DMS153 (cell line): ENCODE measurements at places on chromosomes 6 and 20.

- no peak for DNase-seq
These were observed 985.4 kb downstream of the TBC1D32 start for GRCh38 chr6:120348926-120349325.

- DNase-seq = no peak
These were observed 3.0 kb upstream of the RBBP8NL start for GRCh38 chr20:62430311-62430853.

DNA sequence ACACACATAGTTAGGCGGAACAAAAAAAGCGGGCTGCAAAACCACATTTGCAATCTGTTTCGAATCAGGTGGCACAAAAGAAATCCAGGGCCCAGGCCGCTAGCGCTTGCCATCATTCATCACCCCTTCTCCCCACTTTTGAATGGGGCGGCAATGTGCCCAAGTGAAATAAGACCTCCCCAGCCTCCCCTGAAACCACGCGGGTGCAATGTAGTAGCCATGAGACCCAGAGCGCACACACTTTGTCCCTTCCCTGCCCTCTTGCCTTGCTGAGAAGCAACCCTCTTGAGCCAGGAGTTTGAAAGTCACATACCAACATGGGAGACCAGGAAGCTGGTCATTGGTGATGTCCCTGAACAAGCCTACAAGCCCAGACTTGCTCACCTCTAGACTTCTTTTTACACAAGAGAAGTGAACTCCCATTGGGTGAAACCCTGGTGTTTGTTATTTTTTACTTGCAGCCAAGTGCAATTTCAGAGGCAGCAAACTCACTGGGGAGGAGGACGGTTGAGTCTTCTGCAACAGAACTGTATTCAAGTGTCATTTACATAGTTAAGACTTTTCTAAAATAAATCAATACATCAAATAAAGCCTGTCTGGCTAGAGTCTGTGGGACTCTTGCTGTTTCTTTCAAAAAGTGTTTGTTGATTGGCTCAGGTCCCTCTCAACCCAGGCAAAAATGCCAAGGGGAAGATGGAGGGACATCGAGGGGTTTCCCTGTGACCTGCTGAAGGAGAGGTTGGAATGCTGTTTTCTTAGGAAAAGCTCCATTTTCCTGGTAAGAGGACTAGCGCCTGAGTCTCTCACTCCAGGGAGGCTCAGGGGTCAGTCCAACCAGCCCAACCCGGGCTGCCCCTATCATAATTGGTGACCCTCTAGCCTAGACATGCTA is 138.1 kb upstream of the PTPN1 start:
- DNase-seq = peak; percentile 92

DNA sequence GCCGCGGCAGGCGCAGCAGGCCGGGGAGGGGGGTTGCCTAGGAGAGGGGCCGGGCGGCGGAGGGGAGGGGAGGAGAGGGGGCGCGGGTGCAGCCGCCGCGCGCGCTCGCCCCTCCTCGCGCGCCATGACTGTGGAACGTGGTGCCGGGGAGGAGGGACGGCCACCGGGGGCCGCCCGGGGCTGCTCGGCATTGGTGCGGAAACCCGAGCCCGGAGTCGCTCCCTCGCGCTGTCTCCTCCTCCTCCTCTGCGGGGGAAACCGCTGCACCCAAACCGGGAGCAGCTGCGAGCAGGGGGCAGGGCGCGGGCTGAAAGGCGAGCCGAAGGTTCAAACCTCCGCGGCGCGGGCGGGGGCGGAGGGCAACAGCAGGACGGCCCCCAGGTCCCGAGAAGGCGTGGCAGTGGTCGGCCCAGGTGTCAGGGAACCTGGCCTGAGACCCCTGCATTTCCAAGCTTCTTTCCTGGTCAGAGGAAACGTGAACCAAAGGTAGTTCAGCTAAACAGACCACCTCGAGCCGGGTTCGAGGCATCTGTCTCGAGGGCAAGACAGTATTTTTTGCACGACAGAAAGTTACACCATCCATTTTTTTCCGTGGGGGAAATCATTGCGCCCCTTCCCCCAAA is 1.4 kb upstream of the TRERF1 start:
- DNase-seq = peak; percentile 82

DNA sequence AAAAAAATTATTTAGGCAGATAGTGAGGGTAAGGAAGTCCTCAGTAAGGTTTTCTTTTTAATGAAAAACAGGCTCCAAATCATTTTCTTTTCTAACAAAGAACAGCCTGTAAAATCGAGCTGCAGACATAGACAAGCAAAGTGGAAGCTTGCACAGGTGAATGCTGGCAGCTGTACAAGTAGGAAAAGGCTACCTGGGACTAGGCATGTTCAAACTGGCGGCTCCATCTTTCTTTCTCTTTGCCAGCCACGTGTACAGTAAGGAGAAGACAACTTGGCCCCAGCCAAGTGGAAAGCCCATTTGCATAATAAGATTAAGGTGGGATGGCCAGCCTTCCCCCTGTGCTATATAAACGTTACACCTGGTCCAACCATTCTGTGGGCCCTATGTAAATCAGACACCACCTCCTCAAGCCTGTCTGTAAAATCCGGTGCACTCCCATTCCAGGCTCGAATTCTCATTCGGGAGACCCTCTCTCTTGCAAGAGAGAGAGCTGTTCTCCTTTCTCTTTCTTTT is 27.0 kb upstream of the SLC2A12 start:
- DNase-seq = no peak

GRCh38 chr6:160798625-160799024 is 96.6 kb downstream of the PLG start:
- DNase-seq = no peak

GRCh38 chr6:51913265-51913664 is 174.1 kb downstream of the PKHD1 start:
- no peak for DNase-seq

DNA sequence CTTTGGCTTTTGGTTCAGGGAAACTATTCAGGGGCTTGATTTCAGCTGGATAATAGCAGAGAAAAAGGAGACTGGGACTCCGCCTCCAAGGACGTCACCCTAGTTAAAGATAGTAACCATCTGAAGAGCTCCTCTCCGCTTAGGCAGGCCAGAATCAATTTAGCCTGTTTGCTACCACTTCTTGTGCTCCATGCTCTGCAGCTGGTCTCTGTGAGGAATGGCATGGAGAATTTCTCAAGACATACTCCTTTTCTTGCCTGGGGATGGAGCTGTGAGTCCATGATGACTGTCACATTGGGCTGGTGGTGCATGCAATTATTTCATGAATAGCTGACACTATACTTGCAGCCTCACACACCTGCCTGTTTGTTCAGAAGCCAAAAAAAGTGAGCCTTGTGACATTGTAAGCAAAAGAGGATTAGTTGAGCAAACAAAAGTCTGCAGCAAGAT is 61.4 kb downstream of the TXLNB start:
- peak; percentile 61 for DNase-seq

DNA sequence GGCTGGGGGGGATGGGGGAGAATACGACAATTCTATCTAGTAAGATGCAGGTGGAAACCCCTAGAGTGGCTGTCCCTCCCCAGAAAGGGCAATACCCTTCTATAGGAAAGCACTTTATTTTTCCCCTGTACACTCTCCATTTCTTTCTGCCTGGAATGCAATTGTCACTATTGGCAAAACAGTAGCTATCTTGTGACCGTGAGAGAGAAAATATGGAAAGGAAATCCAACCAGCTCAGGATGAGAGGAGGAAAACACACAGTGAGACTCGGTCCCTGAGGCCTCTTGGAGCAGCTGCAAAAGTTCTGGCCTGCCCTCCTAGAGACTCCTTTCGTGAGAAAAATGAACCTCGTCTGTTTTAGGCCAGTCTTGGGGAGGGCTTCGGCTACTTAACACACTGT is 43.4 kb downstream of the FAM50B start:
- no peak for DNase-seq
